ENCODE measurements at places on chromosomes 3 and 15.

GRCh38 chr15:73781038-73781925, 28.1 kb upstream of the INSYN1 start:
- no peak for DNase-seq

GRCh38 chr3:54134713-54135112, 12.4 kb downstream of the CACNA2D3 start:
- DNase-seq, result no peak

GRCh38 chr3:179703816-179704215, 51.0 kb downstream of the USP13 start:
- no peak for DNase-seq

DNA sequence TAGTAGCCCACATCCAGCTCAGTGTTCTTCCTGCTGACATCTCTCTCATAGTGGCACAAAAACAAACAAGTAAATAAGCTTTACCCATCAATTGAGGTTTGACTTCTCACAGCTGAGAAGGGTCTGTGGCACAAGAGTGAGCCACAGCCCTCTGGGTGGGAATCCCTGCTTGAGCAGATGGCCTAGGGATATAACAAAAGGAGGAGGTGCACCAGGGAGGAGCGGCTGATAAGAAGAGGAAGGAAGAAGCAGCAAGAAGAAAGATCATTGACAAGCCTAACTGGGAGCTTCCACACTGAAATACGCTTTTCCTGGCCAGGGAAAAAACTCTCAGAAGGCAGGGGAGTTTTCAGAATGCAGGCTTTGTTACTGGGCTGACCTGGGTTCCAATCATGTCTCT, 279.8 kb downstream of the UACA start:
- no peak for DNase-seq

- DNase-seq, result no peak
Measured at GRCh38 chr15:36080759-36081158, 498.7 kb upstream of the CDIN1 start.

DNA sequence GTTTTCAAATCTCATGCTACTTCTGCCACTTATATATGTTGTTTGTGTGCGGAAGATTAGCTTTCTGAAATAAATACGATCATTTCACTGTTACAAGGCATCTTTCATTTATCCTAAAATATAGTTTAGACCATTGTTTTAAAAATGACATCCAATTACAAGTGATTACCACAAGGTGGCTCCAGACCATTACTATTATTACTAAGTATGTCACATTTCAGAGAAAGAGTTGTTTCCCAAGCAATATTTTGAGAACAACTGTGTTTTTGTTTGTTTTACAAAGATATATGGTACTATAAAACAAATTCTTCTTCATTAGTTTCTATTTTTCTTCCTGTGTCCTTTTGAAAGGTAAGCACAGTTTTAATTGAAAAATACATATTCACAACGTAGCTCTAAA, 136.0 kb upstream of the RAP2B start:
- DNase-seq, result no peak

DNA sequence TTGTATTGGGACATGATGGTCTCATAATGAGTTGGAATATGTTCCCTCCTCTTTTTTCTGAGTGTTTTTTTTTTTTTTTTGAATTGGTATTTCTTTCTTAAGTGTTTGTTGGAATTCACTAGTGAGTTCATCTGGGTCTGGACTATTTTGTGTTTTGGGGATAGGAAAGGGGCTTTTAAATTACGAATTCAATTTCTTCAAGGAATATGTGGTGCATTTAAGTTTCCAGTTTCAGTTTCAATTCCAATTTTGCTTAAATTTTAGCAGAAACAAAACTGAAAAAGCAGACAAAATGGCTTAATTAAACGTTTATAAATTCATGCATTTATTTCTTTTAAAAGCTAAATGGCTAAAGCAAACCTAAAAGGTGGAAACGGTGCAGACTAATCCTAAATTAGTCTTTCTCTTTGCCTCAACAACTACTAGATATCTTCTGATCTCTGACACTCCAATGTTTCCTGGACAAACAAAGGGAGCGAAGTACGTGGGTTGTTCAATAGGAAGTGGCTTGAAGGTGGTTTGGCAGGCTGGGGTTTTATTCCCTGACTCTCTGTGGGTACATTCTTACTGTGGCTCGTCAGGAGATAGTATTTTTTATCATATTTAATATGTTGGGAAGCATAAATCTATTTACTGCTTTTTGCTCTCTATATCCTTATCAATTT, 50.0 kb upstream of the CORO2B start:
- DNase-seq, result no peak

- DNase-seq, result no peak
Measured at GRCh38 chr3:159620281-159620680, 368.4 kb upstream of the IL12A start.

All from urinary bladder (tissue), 4 donors.